ENCODE measurements at places on chromosomes 1 and 21.
A peak's percentile ranks its signal among the peaks of the same experiment; 100 is the strongest.

- no peaks in the 10 kb centered on the region for H3K27me3 ChIP-seq
- no peak for DNase-seq
- no peak overlapping the region for H3K4me3 ChIP-seq
- H3K36me3 ChIP-seq = no peaks in the 10 kb centered on the region
- peaks cover 9% of the 10 kb centered on the region for H3K4me1 ChIP-seq
- no peak overlapping the region for H3K27ac ChIP-seq
Measured at GRCh38 chr1:99726818-99727217, 39.6 kb downstream of the FRRS1 start.

DNA sequence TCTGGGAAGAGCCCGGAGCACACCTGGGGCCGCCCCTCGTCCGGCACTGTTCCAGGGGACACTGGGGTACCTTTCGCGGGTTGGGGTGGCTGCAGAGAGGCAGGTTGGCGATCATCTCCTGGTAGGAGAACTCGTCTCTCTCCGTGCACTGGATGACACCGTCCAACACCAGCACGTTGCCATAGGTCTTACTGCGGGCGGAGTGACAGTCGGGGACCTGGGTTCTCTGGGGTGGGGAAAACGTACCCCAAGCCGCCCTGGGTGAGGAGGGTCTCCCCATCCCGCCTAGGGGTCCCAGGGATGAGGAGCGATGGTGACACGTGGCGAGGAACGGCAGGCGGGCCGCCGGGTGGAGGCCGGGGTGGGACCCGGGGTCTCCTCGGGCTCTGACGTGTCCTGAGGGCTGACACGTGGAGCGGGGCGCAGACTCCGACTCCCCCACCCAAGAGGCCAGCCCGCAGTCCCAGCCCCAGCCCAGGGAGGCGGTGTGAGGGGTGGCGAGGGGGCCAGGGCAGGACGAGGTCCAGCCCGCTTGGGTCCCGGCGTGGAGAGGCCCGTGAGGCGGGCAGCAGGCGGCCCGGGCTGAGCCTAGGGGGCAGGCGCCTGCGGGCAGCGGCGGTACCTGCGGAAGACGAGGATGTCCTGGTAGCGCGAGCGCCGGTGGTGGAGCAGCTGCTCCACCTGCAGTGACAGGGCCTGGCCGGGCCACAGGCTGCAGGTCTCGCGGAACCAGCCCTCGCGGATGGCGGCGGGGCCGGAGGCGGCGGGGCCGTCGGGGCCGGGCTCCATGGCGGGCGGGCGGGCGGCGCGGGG, 457 bp downstream of the SRM start:
- peaks cover 43% of the 10 kb centered on the region for H3K4me1 ChIP-seq
- H3K36me3 ChIP-seq = peaks cover 26% of the 10 kb centered on the region
- H3K27me3 ChIP-seq = no peaks in the 10 kb centered on the region
- no peak for DNase-seq
- peak overlapping the region; percentile 96 for H3K4me3 ChIP-seq

GRCh38 chr1:100497796-100498195, 40.1 kb upstream of the GPR88 start:
- H3K27me3 ChIP-seq = no peaks in the 10 kb centered on the region
- H3K27ac ChIP-seq = no peak overlapping the region
- no peaks in the 10 kb centered on the region for H3K4me1 ChIP-seq
- H3K36me3 ChIP-seq = peaks cover 30% of the 10 kb centered on the region
- DNase-seq = no peak

- H3K27ac ChIP-seq = no peak overlapping the region
- DNase-seq = no peak
- peaks cover 5% of the 10 kb centered on the region for H3K27me3 ChIP-seq
- H3K4me3 ChIP-seq = no peak overlapping the region
- no peaks in the 10 kb centered on the region for H3K36me3 ChIP-seq
- no peaks in the 10 kb centered on the region for H3K4me1 ChIP-seq
Measured at GRCh38 chr1:118013336-118013735, 83.8 kb downstream of the WDR3 start.

DNA sequence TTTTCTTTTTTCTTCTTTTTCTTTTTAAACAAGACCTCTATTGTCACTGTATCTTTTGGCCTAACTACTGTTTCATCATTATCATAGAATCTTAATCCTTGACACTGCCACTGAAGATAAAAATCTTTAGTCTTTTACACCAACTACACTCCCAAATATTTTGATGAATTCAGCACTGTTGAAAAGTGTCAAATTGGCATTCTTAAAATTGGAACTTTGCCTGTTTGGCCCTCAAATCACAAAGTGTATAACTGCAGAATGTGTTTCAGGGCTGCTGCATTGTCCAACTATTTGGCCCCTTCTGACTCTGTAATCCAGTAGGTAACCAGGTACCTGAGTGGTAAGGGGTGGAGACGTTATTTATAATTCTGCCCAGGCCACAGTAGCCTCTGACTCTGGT, 34.3 kb downstream of the ACTN2 start:
- H3K27ac ChIP-seq = no peak overlapping the region
- H3K27me3 ChIP-seq = peaks cover 19% of the 10 kb centered on the region
- no peak for DNase-seq
- no peak overlapping the region for H3K4me3 ChIP-seq
- no peaks in the 10 kb centered on the region for H3K4me1 ChIP-seq
- H3K36me3 ChIP-seq = no peaks in the 10 kb centered on the region

DNA sequence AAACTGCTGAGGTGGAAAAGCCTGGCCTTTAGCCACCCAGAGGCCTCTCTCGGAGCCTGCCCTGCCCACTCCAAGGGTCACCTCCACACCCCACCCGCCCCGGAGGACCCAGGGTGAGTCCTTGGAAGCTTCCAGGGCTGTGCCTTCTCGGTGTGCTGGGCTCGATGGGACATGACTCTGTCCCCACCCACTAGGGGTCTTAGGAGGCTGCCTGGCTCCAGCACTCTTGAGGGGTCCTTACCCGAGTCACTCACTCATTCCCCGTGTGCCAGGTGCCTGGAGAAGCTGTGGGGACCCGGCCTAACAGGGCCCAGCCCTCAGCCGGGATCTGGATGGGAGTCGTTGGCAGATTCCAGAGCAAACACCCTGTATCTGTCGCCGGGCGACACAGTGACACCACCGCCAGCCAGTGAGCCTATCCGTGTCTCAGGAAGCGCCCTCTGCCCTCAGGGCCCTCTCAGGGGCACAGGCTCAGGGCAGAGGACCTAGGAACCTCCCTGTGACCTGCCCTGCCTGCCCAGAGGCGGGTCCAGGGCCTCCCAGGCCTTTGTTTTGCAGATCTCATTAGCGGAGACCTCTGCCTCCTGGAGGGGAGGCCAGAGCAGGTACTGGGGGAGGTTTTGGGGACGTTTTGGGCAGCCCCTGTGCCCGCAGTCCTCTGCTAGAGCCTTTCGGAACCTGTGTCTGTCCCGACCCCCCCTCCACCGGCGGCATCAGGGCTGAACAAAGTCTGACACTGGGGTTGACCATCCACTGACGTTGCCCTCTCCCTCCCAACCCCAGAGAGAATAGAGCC, 3.1 kb upstream of the PRKCZ start:
- H3K27ac ChIP-seq = no peak overlapping the region
- peaks cover 32% of the 10 kb centered on the region for H3K4me1 ChIP-seq
- H3K36me3 ChIP-seq = no peaks in the 10 kb centered on the region
- H3K4me3 ChIP-seq = no peak overlapping the region

DNA sequence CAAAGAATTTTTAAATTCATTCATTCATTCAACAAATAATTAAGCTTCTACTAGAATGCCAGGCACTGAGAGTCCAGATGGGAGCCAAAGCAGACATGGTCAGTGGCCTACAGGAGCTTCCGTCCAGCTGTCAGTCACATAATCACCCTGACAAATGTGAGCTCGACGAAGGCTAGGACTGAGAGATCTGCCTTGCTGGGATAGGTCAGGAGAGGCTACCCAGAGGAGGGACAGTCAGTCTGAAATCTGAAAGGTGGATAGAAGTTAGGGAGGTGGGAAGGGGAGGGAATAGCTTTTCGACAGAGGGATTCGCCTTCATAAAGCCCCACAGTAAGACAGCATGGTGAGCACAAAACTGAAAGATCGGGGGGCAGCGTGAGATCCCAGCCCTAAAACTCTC, 8.3 kb downstream of the EPHX1 start:
- H3K27me3 ChIP-seq = no peaks in the 10 kb centered on the region
- H3K36me3 ChIP-seq = no peaks in the 10 kb centered on the region
- no peak for DNase-seq
- no peak overlapping the region for H3K27ac ChIP-seq
- no peak overlapping the region for H3K4me3 ChIP-seq
- H3K4me1 ChIP-seq = peaks cover 9% of the 10 kb centered on the region

DNA sequence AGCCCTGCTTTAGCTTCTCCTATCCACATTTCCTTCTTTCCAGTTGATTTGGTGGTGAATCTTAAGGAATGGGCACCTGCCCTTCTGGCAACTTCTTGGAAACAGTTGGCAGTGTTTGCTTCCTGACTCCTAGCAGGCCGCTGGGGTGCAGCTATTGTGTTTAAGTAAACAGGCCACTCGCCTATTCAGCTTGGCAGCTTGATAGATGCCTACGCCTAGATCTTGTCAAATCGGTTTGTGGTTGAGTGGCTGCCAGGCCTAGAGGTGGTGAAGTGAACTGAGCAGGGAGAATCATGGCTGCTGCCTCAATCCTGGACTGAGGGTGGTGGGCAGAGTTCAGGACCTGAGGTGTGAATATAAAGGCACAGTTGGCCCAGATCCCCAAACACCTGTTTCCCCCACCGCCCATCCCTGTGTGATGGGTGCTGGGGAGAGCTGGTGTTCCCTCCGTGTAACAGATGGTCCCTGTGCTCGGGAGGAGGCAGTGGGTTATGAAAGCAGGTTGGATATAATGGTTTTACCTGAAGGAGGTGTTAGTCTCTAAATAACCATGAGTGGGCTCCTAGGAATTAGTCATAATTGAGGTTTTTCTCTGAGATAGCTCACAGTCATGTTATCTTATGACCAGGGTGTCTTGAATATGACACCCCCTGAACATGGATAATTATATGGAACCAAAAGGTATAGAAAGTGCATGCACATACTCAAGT, 940 bp upstream of the PLA2G2C start:
- no peak for DNase-seq
- H3K27ac ChIP-seq = no peak overlapping the region
- H3K4me1 ChIP-seq = peaks cover 28% of the 10 kb centered on the region
- peaks cover 63% of the 10 kb centered on the region for H3K27me3 ChIP-seq
- no peak overlapping the region for H3K4me3 ChIP-seq

DNA sequence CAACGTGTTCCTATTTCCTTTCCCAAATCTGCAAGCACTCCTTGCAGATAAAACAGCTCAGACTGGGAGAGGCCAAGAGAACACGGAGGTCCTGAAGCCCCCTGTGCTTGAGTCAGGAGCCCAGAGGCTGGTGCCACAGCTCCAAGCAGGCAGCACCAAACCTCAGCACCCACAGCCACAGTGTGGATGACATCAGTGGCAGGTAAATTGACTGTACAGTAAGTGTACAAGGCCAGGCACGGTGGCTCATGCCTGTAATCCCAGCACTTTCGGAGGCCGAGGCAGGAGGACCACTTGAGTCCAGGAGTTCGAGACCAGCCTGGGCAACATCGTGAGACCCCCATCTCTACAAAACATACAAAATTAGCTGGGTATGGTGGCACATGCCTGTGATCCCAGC, 1.9 kb upstream of the COL6A1 start:
- H3K4me1 ChIP-seq = peaks cover 16% of the 10 kb centered on the region
- H3K36me3 ChIP-seq = no peaks in the 10 kb centered on the region
- no peak for DNase-seq
- no peak overlapping the region for H3K4me3 ChIP-seq
- H3K27me3 ChIP-seq = peaks cover 51% of the 10 kb centered on the region
- no peak overlapping the region for H3K27ac ChIP-seq

DNA sequence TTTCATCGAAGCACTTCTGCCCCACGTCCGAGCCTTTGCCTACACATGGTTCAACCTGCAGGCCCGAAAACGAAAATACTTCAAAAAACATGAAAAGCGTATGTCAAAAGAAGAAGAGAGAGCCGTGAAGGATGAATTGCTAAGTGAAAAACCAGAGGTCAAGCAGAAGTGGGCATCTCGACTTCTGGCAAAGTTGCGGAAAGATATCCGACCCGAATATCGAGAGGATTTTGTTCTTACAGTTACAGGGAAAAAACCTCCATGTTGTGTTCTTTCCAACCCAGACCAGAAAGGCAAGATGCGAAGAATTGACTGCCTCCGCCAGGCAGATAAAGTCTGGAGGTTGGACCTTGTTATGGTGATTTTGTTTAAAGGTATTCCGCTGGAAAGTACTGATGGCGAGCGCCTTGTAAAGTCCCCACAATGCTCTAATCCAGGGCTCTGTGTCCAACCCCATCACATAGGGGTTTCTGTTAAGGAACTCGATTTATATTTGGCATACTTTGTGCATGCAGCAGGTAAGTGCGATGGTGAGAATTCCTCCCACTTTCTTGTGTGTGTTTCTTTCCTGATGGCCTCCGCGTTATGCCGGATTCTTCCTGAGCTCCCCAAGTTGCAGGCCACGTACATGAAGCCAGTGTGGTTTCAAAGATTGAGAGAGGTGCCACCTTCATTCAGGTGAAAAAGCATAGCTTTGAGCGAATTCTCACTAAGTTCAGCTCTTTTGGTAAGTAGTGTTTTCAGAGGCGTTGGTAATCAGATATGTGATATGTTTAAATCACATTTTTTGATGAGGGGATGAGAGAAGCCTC, 6.0 kb downstream of the NFIA start:
- no peak overlapping the region for H3K27ac ChIP-seq
- DNase-seq = no peak
- H3K4me3 ChIP-seq = no peak overlapping the region
- H3K27me3 ChIP-seq = peaks cover 9% of the 10 kb centered on the region
- no peaks in the 10 kb centered on the region for H3K4me1 ChIP-seq
- peaks cover 2% of the 10 kb centered on the region for H3K36me3 ChIP-seq

GRCh38 chr1:20110679-20111078, 8.7 kb downstream of the PLA2G2D start:
- H3K27me3 ChIP-seq = peaks cover 18% of the 10 kb centered on the region
- H3K36me3 ChIP-seq = no peaks in the 10 kb centered on the region
- H3K4me3 ChIP-seq = no peak overlapping the region
- H3K4me1 ChIP-seq = peaks cover 8% of the 10 kb centered on the region
- H3K27ac ChIP-seq = no peak overlapping the region
- no peak for DNase-seq

- no peak overlapping the region for H3K27ac ChIP-seq
- H3K36me3 ChIP-seq = no peaks in the 10 kb centered on the region
- no peak for DNase-seq
- no peaks in the 10 kb centered on the region for H3K27me3 ChIP-seq
- H3K4me1 ChIP-seq = peaks cover 10% of the 10 kb centered on the region
Measured at GRCh38 chr1:218468711-218469110, 123.6 kb downstream of the TGFB2 start.

GRCh38 chr1:51341876-51342496, 11.6 kb upstream of the TTC39A start:
- H3K36me3 ChIP-seq = no peaks in the 10 kb centered on the region
- no peak for DNase-seq
- peaks cover 12% of the 10 kb centered on the region for H3K4me1 ChIP-seq
- no peak overlapping the region for H3K4me3 ChIP-seq
- no peak overlapping the region for H3K27ac ChIP-seq
- H3K27me3 ChIP-seq = peaks cover 47% of the 10 kb centered on the region

- DNase-seq = no peak
- H3K27me3 ChIP-seq = no peaks in the 10 kb centered on the region
Measured at GRCh38 chr1:150876119-150876454, 312 bp downstream of the ARNT start.

GRCh38 chr1:56374026-56374974, 205.1 kb downstream of the PLPP3 start:
- no peaks in the 10 kb centered on the region for H3K36me3 ChIP-seq
- no peaks in the 10 kb centered on the region for H3K4me1 ChIP-seq
- no peak overlapping the region for H3K4me3 ChIP-seq
- peaks cover 14% of the 10 kb centered on the region for H3K27me3 ChIP-seq
- no peak for DNase-seq

All from stimulated activated naive B cell treated with anti-CD40 and anti-IgM and Interleukin-4, amounts not matched to agents 10 μg/mL and 1 μg/mL and 100 μg/mL, for 72 hours (primary cell).